GM12864 (cell line): ENCODE measurements at places on chromosomes 12 and 14.

DNA sequence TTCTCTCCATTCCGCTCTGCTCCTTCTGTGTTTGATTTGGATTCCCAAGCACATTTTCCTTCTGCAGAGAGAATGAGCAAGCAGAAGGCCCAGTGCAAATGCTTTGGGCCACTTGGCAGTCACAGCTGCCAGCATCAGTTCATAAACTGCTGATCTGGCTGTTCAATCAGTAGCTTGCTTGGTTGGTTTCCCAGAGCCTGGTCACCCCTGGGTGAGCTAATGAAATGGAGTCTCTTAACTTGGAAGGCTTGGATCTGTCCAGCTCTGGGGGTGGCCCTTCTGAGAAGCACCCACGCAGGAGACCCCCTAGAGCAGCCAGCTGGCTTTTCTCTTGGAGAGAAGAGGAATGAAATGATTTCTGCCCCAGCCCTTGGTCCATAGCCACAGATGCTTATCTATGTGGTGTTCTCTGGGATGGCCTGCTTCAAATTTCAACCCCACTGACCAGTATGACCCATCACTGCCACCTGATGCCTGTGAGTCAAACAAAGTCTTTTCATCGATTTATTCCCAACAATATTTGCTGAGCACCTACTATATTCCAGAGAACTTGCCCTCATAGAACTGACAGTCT, 30.3 kb downstream of the FAIM2 start:
- DNase-seq = no peak

DNA sequence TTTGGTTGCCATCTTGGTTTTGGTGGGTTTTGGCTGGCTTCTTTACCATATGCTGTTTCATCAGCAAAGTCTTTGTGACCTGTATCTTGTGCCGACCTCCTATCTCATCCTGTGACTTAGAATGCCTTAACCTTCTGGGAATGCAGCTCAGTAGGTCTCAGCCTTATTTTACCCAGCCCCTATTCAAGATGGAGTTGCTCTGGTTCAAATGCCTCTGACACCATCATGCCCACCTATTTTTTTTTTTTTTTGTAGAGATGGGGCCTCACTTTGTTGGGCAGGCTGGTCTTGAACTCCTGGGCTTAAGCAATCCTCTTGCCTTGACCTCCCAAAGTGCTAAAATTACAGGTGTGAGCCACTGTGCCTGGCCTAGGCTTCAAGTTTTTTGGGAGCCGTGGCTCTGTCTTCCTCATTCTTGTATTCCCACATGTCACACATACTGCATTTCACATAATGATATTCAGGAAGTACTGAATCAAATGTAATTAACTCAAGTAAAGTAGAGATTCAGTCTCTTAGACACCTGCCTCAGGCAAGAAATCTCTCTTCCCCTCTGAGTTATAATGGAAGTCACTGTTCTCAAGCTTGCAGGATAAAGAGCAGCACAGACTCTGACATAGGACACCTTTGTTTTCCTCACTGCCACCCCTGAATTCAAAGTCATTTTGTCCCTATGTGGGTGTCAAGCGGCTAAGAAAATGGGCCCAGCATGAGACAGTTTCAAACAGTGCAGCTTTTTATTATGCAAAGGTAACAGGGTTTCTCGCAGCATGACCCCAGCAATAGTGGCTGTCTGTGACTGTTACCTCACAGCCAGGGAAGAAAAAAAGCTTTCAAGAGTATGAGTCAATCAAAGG, 159.0 kb downstream of the PTPN11 start:
- no peak for DNase-seq

DNA sequence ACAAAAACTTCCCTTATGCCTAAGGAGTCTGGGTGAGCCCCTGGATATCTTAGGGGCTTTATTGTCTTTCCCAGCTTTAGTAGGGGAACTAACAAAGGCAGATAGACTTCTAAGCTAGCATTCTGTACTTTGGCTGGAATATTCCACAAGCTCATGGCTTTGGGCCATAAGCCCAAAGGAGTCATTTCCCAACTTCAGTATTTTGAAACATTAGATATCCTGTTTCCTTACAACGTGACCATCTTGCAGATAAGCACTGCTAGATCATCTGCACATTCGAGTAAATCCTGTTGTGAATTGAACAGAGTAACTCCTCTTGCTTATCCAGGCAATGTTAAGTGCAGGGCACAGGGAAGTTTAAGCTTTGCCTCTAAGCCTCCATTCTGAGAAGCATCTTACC, 70.6 kb upstream of the ACTN1 start:
- no peak for DNase-seq

- peak; percentile 85 for DNase-seq
Measured at GRCh38 chr14:100065111-100065871, at the start of gene EVL. EVL (plus strand) TSS chr14:100065422; CDS start chr14:100065501, 79 bp downstream.

DNA sequence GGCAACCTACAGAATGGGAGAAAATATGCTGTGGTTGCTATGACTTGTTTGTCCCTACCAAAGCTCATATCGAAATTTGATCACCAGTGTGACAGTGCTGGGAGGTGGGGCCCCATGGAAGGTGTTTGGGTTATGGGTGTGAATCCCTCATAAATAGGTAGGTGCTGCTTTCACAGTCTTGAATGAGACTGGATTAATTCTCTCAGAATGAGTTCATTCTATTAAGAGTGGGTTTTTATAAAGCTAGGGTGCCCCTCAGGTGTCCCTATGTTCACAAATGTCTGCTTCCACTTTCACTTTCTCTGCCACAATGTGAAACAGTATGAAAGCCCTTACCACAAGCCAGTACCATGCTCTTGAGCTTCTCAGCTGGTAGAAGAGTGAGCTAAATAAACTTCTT, 133.5 kb downstream of the CPNE8 start:
- peak; percentile 15 for DNase-seq

DNA sequence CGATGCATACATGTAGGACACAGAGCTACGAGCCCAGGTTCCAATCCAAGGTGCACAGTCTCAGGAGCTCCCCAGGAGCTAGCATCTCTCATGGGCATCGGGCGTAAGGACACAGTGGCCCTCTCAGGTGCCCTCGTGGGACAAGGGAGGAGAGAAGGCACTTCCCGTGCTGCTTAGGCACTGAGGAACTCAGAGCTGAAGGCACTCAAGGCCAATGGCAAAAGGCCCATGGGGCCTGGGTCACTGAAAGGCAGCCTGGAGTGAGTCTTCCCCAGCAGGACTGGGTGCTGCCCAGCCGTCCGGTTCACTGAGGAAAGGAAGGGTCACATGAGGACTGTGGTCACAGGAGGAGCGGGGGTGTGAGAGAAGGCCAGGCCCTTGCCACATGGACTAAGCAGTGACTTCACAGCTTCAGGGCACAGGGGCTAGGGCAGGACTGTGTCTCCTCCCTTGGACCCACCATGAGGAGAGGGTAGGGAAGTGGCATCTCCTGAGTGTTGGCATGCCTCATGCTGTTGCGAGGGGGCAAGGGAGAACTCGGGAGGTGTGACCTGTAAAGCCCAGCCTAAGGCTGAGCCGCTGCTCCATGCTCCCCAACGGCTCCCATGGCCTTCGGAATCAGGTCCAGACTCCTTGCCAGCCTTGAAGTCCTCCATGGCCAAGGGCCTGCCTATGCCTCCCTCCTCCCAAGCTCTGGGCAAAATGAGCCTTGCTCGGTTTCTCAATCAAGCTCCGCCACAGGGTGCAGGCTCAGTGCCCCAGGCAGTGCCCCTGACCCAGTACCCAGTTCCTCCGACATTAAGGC, 51.8 kb downstream of the CHGA start:
- DNase-seq = no peak

- DNase-seq = no peak
Measured at GRCh38 chr12:113500782-113501311, 29.2 kb upstream of the LHX5 start.

GRCh38 chr12:30000401-30000800, 216.7 kb upstream of the TMTC1 start:
- no peak for DNase-seq

GRCh38 chr14:94569381-94570001, 8.2 kb downstream of the SERPINA4 start:
- DNase-seq = no peak

GRCh38 chr14:89574420-89574819, 157.4 kb upstream of the FOXN3 start:
- DNase-seq = no peak

DNA sequence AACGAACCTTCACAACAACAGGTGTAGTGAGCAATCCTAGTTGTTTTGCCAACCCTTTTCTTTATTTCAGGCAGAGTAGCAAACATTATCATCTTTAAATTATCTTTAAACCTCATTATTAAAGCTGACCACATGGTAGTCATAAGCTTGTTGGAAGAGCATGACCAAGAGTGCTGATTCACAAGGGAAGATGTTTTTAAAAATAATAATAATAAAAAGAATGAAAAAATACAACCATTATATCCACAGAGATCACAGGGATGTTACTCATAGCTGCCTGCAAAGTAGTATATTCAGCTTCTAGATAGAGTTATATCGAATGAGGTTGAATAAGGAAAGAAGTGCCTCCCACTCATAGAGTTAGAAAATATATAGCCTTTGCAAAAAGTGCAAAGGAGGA, 101.0 kb upstream of the FLRT2 start:
- no peak for DNase-seq

DNA sequence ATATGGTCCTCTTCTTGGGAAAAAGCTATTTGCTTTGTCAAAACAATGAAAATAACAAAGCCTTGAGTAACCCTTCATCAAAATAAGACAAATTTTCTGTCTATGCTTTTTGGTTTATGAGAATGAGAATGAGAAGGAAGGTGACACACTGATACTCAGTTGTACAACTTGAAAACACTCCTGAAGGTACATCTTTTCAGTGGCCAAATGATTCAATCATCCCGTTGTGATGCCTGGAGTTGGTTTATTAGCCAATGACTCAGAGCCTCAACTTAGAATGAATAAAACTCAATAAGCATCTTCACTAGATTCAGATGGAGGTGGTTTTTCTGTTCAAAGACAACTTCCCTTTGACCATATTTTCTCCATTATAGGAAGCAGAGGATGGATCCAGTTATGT, 7.8 kb upstream of the CALM1 start:
- no peak for DNase-seq

DNA sequence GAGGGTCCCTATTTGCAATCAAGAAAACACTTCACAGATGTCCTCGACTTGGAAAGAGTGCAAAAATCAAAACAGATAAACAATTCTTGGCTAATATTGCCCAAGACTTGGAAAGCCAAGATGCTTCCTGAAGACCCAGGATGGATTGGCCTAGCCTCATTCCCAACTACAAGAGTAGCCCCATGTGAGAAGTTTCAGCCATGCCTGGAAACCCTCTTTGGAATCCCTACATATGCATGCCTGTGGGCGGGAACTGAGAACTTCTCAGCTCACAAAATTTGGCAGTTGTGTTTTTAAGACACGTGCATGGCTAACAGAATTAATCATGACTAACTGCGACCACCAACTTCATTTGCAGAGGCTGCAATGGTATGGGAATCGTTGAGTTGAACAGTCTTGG, 283.2 kb upstream of the TBX3 start:
- DNase-seq = no peak

DNA sequence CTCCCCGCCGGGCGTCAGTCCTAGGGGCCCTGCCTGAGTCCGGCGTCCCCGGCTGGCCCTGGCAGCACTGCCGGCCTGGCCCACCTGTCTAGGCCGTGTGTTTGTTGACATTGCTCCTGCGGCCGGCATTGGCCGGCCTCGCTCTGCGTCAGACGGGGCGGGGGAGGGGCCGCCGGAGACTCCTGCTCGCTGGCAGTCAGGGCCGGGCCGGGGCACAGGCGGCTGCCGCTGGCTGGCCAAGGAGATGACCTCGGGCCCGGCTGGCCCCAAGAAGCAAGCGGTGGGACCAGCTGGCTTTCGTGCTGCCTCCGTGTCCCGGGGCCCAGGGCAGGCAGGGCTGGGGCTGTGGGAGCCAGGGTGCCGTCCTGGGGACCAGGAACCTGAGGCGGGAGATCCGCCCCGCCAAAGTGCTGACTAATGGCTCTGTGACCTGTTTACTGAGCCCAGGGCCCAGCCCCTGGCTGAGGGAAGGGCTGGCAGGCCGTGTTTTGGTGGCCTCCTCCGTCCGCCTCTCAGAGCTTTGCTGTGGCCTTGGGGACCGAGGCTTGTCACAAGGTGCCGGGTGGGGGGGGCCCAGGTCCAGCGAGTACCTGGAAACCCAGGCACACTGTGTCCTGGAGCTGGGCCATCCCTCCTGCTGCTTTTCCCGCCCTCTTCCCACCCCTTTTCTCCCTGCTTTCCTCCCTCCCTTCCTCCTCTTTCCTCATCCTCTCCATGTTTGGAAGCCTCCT, 1.8 kb downstream of the ULK1 start:
- DNase-seq = no peak

GRCh38 chr12:30999723-31000122, 73.2 kb downstream of the TSPAN11 start:
- DNase-seq = no peak

DNA sequence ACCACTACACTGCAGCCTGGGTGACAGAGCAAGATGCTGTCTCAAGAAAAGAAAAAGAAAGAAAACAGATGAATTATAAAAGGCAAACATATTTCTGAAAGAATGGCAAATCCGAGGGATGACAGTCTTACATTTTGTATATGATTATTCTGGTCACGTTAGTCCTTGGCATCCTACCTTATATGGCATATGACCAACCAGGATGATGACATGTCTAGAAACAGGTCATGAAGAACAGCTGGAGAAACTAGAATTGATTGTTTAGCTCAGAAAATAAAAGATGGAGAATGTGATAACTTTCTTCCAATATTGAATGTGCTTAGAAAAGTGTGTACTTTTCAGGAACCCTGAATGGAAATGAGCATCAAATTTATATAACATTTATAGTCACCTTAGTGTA, 19.2 kb downstream of the SLC2A14 start:
- DNase-seq = no peak

- DNase-seq = no peak
Measured at GRCh38 chr12:93163260-93164036, 214.3 kb upstream of the NUDT4 start.

DNA sequence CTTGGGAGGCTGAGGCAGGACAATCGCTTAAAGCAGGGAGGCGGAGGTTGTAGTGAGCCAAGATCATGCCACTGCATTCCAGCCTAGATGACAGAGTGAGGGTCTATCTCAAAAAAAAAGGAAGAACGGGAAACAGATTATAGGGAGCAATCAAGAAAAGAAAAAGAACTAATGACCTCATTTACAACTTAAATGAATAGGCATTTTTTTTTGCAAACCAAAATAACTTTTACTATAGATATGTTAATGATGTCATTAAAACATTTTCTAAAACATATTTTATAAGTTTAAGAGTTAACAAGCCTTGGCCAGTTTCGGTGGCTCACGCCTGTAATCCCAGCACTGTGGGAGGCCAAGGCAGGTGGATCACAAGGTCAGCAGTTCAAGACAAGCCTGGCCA, 6.8 kb upstream of the RESF1 start:
- no peak for DNase-seq

DNA sequence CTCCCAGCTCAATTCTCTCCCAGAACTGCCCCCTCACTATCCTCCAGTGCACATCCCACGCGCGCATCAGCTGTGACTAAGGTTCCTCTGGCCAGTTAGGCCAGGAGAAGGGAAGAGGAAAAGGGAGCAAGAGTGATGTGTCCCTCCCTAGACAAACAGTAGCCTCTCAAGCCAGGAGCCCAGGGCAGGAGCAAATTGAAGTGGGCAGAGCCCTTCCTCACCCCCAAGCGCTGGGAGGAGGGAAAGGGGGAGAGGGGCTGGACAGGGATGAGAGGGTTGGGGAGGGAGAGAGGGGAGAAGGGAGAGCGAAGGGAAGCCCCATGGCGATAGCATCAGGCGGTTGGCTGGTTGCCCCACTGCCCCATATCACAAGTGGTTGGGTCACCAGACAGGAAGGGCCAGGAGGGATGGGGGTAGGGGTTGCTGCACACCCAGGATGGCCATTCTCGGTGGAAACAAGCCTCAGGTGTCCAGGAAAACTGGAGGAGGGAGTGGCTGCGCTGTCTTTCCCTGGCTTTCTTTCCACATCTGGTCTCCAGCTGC, 1.1 kb downstream of the CD63 start:
- DNase-seq = no peak

GRCh38 chr12:123482876-123483275, 24.9 kb downstream of the SNRNP35 start:
- no peak for DNase-seq
